ENCODE measurements at places on chromosomes 1 and 21.
A peak's percentile ranks its signal among the peaks of the same experiment; 100 is the strongest.

DNA sequence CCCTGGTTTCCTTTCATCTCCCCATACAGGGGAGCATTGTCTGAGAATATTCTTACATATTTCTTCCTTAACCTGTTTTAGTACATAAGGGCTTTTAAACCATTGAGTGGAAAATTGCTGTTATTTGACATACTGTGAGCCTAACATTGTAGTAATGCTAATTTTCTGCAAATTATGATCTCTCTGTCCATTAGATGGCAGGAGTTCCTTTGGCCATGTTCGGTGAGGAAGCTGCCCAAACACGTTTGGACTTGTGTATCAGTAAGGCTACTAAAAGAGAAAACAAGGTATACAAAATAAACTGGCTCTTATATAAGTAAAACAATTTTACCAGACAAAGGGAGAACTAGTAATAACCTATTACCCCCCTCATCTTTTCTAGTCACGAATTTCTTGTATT is 29.2 kb downstream of the CDC7 start:
- DNase-seq: peak; percentile 45

GRCh38 chr1:87972811-87973210 is 644.1 kb downstream of the LMO4 start:
- DNase-seq: no peak

GRCh38 chr1:42914092-42914627 is 44.5 kb downstream of the SLC2A1 start:
- no peak for DNase-seq

- DNase-seq: no peak
These were observed 202.6 kb downstream of the DNM3 start for GRCh38 chr1:172043900-172044299.

- DNase-seq: no peak
These were observed 67.8 kb downstream of the CNIH3 start for GRCh38 chr1:224683936-224684335.

DNA sequence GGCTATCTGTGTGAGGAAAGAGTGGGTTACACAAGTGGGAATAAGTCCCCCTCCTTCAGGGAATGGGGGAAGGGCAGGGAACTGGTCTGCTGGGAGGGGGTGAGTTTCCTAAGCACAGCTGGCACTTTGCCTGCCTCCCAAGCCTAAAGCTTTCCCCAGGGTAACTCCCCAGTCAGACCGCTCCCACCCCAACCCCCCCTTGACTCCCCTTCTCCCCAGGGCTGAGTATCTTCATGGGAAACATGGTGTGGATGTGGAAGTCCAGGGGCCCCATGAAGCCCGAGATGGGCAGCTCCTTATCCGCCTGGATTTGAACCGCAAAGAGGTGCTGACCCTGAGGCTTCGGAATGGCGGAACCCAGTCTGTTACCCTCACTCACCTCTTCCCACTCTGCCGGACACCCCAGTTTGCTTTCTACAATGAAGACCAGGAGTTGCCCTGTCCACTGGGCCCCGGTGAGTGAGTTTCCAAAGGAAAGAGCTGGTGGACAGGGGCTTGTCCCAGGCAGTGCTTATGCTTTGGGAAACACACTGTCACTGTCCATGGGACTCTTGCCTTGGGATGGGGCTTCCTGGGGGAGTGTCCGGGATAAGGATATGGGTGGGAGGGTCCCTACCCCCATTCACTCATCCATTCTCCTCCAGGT is 14.9 kb downstream of the MOV10 start:
- DNase-seq: no peak

GRCh38 chr21:27346041-27346448 is 379.2 kb upstream of the ADAMTS5 start:
- DNase-seq: no peak

DNA sequence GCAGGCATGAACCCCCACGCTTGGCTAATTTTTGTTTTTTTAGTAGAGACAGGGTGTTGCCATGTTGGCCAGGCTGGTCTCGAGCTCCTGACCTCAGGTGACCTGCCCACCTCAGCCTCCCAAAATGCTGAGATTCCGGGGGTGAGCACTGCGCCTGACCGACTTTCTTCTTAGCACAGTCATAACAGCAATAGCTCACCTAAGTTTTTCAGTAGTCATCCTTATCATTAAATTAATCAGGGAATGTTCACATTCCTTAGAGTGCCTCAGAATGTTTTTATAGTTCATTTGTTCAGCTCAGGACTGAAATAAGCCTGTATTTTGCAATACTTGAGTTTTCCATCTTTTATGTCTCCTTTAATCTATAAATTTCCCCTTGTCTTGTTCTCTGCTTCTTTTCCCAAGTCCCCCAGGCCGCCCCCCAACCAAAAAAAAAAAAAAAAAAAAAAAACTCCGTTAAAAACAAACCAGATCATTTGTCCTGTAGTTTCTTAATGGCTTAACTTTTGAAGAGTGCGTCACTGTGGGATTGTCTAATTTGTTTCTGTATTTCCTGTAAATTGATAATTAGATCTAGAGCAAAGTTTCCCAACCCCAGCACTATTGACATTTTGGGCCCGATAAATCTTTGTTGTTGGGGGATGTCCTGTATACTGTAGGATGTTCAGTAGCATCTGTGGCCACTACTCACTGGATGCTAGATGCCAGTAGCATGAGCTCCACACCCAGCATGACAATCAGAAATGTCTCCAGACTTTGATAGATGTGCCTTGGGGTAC is 120.7 kb downstream of the ITSN1 start:
- no peak for DNase-seq

- DNase-seq: no peak
These were observed 73.4 kb downstream of the HUNK start for GRCh38 chr21:31946231-31946630.

- no peak for DNase-seq
These were observed 93.5 kb downstream of the PGBD5 start for GRCh38 chr1:230332575-230333066.

All from NCI-H510A treated with DMSO at 0.1 percent for 48 hours (cell line).